A549 treated with RU486 at 1 μM for 4 hours (cell line): ENCODE measurements at places on chromosomes 2 and 18. TPM values are rescaled to one million over a fixed set of nuclear protein-coding genes. Genes with fewer than 3 reads are reported as not detected.

MYO3B gene
- 0.02 TPM in 1 of 5 replicates, not detected in the others for total RNA-seq

SEPTIN2 gene
- total RNA-seq, result 209 to 287 TPM (median 266 TPM) in 5 replicates

LIMS2 gene
- total RNA-seq, result 4.1 to 7.8 TPM (median 5.2 TPM) in 5 replicates

HADHA gene
- total RNA-seq, result 117 to 146 TPM (median 129 TPM) in 5 replicates

C2orf68 gene
- total RNA-seq, result 19.6 to 28.1 TPM (median 24.4 TPM) in 5 replicates

IL36RN gene
- 0.06 to 0.59 TPM (median 0.08 TPM) in 4 of 5 replicates, not detected in the other for total RNA-seq

CDH20 gene
- total RNA-seq, result not detected in 5 replicates

SPP2 gene
- not detected in 5 replicates for total RNA-seq

CCDC74B gene
- total RNA-seq, result 5.4 to 7.8 TPM (median 6.5 TPM) in 5 replicates

NEU2 gene
- not detected in 5 replicates for total RNA-seq

GLI2 gene
- total RNA-seq, result 18.4 to 27.2 TPM (median 19.6 TPM) in 5 replicates

FTCDNL1 gene
- total RNA-seq, result 1.8 to 2.8 TPM (median 2.5 TPM) in 5 replicates

TUBA4B gene
- 0.18 to 0.69 TPM (median 0.35 TPM) in 5 replicates for total RNA-seq

LRATD1 gene
- total RNA-seq, result 0.06 to 0.07 TPM in 2 of 5 replicates, not detected in the others

ACTG2 gene
- total RNA-seq, result 0.17 to 0.43 TPM (median 0.29 TPM) in 4 of 5 replicates, not detected in the other

SETBP1 gene
- total RNA-seq, result 0.41 to 0.70 TPM (median 0.58 TPM) in 5 replicates

SCN2A gene
- total RNA-seq, result not detected in 5 replicates

CLIP4 gene
- 18.2 to 28.6 TPM (median 24.8 TPM) in 5 replicates for total RNA-seq

WNT10A gene
- total RNA-seq, result 0.07 to 0.31 TPM in 2 of 5 replicates, not detected in the others

SNORC gene
- 5.3 to 15.8 TPM (median 9.8 TPM) in 5 replicates for total RNA-seq

TCF7L1 gene
- total RNA-seq, result 5.9 to 10.3 TPM (median 7.6 TPM) in 5 replicates

NPAS2 gene
- total RNA-seq, result 63.7 to 114 TPM (median 102 TPM) in 5 replicates

CCDC102B gene
- total RNA-seq, result 0.28 to 0.88 TPM (median 0.61 TPM) in 4 of 5 replicates, not detected in the other

FSIP2 gene
- total RNA-seq, result not detected in 5 replicates

ALK gene
- total RNA-seq, result not detected in 5 replicates

FASTKD2 gene
- 17.6 to 39.4 TPM (median 35.7 TPM) in 5 replicates for total RNA-seq

NEU4 gene
- 0.13 to 0.34 TPM (median 0.18 TPM) in 4 of 5 replicates, not detected in the other for total RNA-seq

FBXO48 gene
- total RNA-seq, result 0.45 to 0.56 TPM (median 0.49 TPM) in 5 replicates

SLC4A3 gene
- total RNA-seq, result 1.7 to 3.4 TPM (median 2.3 TPM) in 5 replicates

IL1R2 gene
- 0.42 to 1.1 TPM (median 0.57 TPM) in 5 replicates for total RNA-seq

ST6GAL2 gene
- total RNA-seq, result 15.6 to 27.7 TPM (median 25.6 TPM) in 5 replicates

CYP26B1 gene
- total RNA-seq, result 11.5 to 16.3 TPM (median 14.2 TPM) in 5 replicates

MAPK4 gene
- 0.08 to 0.16 TPM (median 0.13 TPM) in 4 of 5 replicates, not detected in the other for total RNA-seq

ZNF512 gene
- 13.5 to 19.0 TPM (median 17.1 TPM) in 5 replicates for total RNA-seq

ITPRIPL1 gene
- not detected in 5 replicates for total RNA-seq

GALNT5 gene
- total RNA-seq, result 2.1 to 2.8 TPM (median 2.5 TPM) in 5 replicates

NAB1 gene
- total RNA-seq, result 25.6 to 43.7 TPM (median 36.7 TPM) in 5 replicates

DOK6 gene
- not detected in 5 replicates for total RNA-seq

TMEM200C gene
- total RNA-seq, result 0.07 TPM in 1 of 5 replicates, not detected in the others

IL37 gene
- total RNA-seq, result not detected in 5 replicates

RNF152 gene
- total RNA-seq, result 0.01 to 0.15 TPM in 2 of 5 replicates, not detected in the others

C1QL2 gene
- total RNA-seq, result 0.07 to 0.15 TPM (median 0.11 TPM) in 4 of 5 replicates, not detected in the other

VPS54 gene
- 10.0 to 16.6 TPM (median 15.5 TPM) in 5 replicates for total RNA-seq

TMEM178A gene
- total RNA-seq, result 0.10 to 0.20 TPM (median 0.15 TPM) in 3 of 5 replicates, not detected in the others

INHBB gene
- total RNA-seq, result 12.2 to 18.9 TPM (median 15.7 TPM) in 5 replicates

DPYSL5 gene
- total RNA-seq, result 3.2 to 8.0 TPM (median 4.0 TPM) in 5 replicates
